Stimulated activated CD8-positive, alpha-beta memory T cell treated with anti-CD3 and anti-CD28 coated beads, Interleukin-4, amount 100 ng/mL, for 1 hour (primary cell): ENCODE measurements at places on chromosomes 5 and 9.

DNA sequence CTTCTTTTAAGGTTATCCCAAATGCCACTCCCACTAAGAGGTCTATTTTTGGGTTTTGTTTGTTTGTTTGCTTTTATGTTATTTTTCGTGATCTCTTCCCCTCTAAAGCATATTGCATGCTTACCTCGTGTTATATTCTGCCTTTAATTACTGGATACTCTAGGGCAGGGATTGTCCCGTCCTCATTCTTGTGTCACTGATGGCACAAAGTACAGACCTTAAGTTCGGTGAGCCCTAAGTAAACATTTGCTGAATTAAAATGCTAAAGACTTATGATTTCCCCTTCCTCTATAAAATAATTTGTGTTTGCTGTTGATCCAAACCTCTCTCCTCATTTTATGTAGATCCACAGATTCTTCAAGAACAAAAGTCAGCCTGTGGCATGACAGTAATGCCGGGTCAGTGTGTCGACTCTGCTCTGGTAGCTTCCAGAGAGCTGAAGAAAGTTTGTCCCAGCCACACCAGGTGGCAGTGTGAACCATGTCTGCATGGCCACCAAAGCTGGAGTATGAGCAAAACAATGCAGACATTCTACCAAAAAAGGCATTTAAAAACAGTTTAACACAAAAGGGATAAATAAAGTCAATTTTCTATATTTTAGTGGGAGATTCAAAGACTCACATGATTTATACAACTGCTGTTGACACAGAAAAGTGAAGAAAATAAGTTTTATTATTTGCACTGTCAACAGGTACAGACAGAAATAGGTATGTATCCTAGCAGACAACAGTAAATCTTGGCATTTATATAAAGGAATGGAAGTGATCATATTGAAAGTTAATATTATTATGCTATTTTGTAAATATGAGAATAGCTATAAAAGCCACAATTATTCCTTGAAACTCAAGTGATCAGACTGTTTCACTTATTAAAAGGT, 17.9 kb upstream of the POC5 start:
- no peak for DNase-seq

DNA sequence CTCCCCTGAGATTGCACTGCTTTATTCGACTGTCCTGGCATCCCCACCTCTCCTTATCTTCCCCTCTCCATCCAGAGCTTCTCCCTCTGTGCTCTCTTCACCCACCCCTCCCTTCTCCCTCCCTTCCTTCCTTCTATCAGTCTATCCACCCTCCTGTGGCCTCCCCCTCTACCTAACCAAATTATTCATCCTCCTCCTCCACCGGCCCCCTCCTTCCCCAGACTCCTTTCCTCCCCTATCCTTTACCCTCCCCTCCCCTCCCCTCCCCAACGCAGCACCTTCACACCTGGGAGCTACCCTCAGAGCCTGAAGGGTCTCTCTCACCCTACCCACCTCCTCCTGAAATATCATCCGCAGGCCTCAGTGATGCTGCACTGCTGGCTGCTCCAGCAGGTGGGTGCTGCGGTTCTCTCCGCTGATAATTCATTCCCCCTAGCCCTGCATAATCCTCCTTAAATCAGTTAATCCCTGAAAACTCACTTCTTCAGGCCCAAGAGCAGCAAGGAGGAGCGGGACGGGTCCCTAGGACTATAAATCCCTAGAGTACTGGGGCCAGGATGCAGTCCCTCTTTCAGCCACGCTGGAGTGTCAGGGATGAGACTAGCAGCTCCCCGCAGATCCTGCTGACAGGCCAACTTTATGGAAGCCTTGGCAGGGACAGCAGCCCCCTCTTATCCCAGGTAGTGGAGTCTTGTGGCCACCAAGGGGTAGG, 97.8 kb downstream of the PCDH1 start:
- no peak for DNase-seq

- no peak for DNase-seq
These were observed 177.5 kb downstream of the C5orf15 start for GRCh38 chr5:133790898-133791297.

DNA sequence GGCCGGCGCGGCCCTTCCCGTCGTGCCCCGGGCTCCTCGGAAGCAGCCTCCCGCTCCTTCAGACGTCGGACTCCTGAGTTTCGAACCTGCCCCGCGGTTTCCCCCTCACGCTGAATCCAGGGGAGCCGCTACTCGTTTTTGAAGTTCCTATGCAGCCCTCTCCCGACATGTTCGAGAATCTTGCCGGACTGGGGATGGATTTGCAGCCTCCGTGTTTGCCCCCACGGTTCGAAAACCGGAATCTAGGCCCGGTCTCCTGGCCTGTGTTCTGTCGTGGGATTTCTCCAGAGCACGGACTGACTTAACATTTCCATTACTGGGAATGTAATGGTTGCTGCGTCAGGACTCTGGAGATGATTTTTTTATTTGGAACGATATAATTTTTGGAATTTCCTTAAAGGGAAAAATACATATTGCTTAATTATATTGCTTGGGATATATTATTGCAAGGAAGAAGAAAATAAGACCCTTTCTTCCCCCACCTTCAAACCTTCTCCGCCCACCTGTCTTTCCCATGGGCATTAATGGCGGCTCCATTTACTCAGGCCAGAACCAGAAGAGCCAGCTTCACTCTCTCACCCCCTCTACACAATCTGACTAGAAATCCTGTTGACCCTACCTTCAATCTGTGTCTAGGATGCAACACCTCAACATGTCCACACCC, 8.5 kb upstream of the MGAT1 start:
- DNase-seq = no peak

DNA sequence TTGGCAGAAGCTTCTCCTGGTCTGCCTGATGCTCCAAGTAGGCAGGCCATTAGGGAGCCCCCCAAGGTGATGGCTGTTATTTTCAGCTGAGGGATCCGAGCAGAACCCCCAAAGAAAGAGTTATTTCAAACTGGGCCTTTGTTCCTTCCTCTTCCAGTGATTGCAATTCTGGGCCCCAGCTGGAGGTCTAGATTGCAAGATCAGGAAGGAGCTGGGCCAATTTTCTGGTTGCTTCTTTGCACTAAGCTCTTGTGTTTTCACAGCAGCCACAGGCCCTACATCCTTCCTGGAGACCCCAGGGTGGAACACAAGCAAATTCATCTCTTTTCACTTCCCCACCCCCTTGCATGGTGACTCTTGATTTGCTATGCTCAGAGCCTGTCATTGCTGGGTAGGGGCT, 215.0 kb downstream of the SEMA6A start:
- DNase-seq = no peak

DNA sequence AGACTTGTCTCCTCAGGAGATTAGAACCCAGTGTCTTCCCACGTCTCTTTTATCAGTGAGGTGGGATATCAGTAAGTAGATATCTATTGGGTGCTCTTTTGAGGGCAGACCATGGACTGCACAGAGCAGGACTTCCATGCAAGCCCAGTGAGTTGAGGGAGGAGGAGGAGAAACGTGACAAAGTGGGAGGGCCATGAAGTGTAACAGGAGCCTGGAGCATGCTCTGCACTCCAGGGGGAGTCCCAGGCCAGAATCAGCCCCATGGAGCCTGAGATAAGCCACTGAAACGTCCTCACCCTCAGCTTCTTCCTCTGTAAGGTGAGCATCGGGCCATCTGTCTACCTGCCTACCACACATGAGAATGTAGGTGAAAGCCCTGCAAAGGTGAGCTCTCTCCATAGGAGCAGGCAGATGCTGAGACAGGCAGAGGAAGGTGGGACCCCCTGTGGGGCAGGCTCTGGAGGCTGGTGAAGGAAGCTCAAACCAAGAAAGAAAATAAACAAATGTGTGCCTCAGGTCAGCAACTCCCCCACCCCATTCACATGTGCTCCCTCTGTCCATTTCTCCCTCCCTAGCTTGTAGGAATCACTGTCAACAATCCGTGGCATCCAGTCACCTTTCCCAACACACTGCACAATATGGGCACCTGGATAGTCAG, 87.4 kb downstream of the NRG2 start:
- DNase-seq = no peak

GRCh38 chr5:158344376-158344775, 485.4 kb upstream of the CLINT1 start:
- no peak for DNase-seq

DNA sequence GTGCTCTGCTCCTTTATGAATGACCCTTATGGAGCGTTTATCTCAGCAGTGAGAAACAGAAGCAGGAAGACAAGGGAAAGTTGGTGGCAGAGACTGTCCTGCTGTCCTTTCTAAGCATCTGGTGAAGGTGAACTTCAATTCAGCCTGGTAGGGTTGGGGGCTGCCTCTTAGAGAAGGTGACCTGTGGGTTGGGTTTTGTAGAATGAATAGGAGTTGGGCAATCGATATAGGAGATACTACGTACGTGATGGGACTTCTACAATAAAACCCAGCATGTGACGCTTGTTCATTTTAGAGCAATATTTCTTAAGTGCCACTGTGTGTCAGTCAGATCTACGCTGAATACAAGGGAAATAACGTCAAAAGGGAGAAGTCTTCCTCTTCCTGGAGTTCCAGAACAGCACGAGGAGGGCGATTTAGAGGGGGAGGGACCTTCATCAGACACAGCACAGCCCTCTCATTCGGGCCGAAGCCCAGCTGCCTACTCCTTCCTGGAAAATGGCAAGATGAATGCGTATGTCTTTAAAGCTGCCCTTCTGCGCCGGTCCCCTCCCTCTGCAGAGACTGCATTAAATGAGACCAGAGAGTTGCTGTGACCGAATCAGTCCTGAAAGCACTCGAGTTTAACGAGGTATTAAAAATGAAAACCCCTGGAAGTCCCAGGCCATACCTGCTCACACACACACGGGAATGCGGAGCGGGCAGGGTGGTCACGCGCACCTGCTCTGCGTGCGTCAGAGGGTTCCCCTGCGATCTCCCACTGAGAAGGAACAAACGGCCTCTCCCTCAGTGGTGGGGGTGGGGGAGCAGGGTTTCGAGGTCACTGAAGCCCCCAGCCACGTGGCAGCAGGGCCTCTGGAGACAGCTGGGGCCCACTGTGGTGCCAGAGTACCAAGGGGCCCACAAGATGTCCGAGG, 85.3 kb upstream of the SARDH start:
- no peak for DNase-seq
